ENCODE measurements at places on chromosomes 7 and 10. TPM values are rescaled to one million over a fixed set of nuclear protein-coding genes. Genes with fewer than 3 reads are reported as not detected.

Gene BMS1
- 6.2 TPM for total RNA-seq

Gene SLC29A4
- total RNA-seq = 3.2 TPM

Gene CDK1
- total RNA-seq = not detected

Gene ARHGEF35
- total RNA-seq = 0.75 TPM

Gene PNLIPRP2
- total RNA-seq = not detected

Gene TFR2
- not detected for total RNA-seq

Data from ascending aorta (tissue), 2 donors.